Activated naive CD8-positive, alpha-beta T cell treated with anti-CD3 and anti-CD28 coated beads for 36 hours (primary cell): ENCODE measurements at places on chromosomes 2 and 18.

GRCh38 chr18:75230163-75231052, 19.8 kb downstream of the TSHZ1 start:
- H3K36me3 ChIP-seq = peaks cover 18% of the 10 kb centered on the region
- no peak overlapping the region for H3K4me3 ChIP-seq
- no peak for DNase-seq
- H3K27ac ChIP-seq = peak overlapping the region; percentile 31
- H3K27me3 ChIP-seq = no peaks in the 10 kb centered on the region
- H3K4me1 ChIP-seq = peaks cover 47% of the 10 kb centered on the region

DNA sequence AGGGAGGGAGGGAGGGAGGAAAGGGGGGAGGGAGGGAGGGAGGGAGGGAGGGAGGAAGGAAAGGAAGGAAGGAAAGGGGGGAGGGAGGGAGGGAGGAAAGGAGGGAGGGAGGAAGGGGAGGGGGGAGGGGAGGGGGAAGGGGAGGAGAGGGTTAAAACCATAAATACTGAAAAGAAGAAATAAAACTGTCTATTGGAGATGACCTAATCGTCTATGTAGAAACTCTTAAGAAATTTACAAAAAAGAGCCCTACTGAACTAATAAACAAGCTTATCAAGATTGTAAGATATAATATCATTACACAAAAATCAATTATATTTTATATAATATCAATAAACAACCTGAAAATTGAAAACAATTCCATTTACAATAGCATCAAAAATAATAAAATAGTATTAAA, 32.3 kb upstream of the CTDP1 start:
- H3K4me1 ChIP-seq = peaks cover 16% of the 10 kb centered on the region
- no peaks in the 10 kb centered on the region for H3K36me3 ChIP-seq
- no peaks in the 10 kb centered on the region for H3K27me3 ChIP-seq

DNA sequence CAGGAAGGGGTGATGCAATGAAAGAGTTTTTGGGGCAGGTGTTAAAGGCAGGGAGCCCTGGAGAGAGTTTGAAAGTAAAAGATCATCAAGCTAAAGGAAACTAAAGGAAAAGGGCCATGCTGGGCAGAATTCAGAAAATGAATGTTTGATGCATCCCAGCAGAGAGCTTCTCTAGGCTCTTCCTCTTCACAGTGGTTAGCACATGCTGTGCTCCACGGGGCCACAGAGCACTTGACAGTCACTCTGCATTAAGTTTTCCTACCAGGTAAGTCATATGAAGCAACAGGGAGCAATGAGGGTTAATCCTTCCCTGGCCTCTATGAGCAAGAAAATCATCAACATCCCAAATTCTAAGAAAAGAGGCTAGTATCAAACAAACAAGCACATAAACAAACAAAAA, 895.2 kb downstream of the TRIB2 start:
- H3K4me1 ChIP-seq = no peaks in the 10 kb centered on the region
- no peak overlapping the region for H3K4me3 ChIP-seq
- no peak overlapping the region for H3K27ac ChIP-seq

DNA sequence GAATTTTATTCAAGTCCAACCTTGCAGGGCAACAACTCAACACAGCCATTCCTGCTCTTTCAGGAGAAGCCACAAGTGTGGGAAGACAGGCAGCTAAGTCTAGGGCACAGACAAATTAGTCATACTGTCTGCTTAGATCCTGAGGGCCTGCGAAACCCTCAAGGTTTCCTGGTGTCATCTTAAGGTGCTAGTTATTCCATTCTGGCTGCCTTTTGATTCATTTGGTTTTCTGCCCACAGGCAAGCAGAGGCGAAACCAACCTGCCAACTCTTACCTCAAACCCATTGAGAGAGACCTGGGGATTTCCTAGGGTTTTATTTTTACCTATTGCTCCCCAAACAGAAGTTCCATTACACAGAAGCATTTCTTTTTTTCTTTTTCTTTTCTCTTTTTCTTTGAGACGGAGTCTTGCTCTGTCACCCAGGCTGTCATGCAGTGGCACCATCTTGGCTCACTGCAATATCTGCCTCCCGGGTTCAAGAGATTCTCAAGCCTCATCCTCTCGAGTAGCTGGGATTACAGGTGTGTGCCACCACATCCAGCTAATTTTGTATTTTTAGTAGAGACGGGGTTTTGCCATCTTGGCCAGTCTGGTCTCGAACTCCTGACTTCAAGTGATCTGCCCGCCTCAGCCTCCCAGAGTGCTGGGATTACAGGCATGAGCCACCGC, 23.7 kb upstream of the SCYGR1 start:
- H3K27me3 ChIP-seq = no peaks in the 10 kb centered on the region
- H3K27ac ChIP-seq = peak overlapping the region; percentile 93
- peaks cover 68% of the 10 kb centered on the region for H3K4me1 ChIP-seq
- peak overlapping the region; percentile 27 for H3K4me3 ChIP-seq

GRCh38 chr2:219142329-219142728, 18.3 kb downstream of the NHEJ1 start:
- H3K4me1 ChIP-seq = no peaks in the 10 kb centered on the region
- DNase-seq = no peak
- H3K27me3 ChIP-seq = no peaks in the 10 kb centered on the region
- H3K36me3 ChIP-seq = peaks cover 17% of the 10 kb centered on the region
- H3K4me3 ChIP-seq = no peak overlapping the region

DNA sequence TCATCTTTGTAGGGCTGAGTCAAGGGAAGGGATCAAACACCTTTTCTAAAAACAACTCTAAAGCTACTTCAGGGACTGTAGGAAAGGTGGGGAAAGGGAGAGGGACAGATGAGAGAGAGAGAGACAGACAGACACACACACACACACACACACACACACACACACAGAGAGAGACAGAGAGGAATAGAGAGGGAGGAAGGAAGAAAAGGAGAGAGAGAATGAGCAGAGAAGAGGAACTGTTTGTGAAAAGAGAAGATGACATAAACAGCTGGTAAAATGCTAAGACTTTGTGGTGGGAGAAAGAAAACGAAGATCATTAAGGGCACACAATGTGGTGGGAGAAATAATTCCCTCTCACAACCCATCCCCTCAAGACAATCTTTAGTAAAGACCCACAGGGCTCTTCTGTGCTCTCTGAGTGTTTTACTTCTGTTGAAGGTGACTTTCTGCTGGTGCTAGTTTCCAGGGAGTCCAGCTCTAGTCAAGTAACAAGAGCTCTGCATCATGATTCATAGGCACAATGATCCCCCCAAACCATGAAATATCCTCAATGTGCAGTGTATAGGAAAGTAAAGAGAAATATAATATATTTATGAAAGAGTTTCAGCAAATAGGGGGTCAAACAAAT, 77.2 kb upstream of the STK17B start:
- no peak for DNase-seq
- H3K36me3 ChIP-seq = peaks cover 28% of the 10 kb centered on the region
- no peaks in the 10 kb centered on the region for H3K27me3 ChIP-seq
- H3K4me1 ChIP-seq = peaks cover 80% of the 10 kb centered on the region
- H3K4me3 ChIP-seq = no peak overlapping the region

DNA sequence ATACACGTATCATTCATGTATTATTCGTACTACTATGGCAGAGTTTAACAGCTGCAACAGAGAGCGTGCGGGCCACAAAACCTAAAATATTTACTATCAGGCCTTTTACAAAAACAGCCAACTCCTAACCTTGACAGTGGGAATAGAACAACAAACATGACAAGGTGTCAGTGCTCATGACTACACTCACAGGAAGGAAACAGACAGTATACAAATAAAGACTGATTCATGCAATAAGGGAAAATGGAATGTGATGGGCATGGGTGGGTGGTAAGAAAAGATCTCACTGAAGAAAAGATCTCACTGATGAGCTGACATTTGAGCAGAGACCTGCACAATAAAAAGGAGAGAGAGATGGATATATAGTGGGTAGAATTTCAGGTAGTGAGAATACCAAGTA, 347.8 kb downstream of the ALK start:
- no peaks in the 10 kb centered on the region for H3K36me3 ChIP-seq
- H3K27ac ChIP-seq = no peak overlapping the region
- no peaks in the 10 kb centered on the region for H3K4me1 ChIP-seq
- peaks cover 3% of the 10 kb centered on the region for H3K27me3 ChIP-seq
- no peak for DNase-seq

DNA sequence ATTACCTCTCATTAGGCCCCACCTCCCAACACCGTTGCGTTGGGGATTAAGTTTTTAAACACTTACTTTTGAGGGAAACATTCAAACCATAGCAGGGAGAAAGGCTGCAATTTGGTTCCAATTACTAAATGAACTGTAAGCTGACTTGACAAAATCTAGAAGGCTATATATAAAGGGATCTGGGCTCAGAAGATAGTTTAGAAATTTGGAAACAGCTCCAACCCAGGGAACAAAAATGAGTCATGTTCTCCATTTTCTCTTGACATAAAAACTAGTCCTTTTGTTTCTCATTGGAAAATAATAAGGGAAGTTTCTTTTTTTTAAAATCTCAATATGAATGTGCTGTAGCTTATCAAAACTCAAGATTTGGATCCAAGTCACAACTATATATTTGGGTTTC, 17.5 kb downstream of the MOGAT1 start:
- H3K36me3 ChIP-seq = no peaks in the 10 kb centered on the region
- no peaks in the 10 kb centered on the region for H3K27me3 ChIP-seq
- H3K27ac ChIP-seq = no peak overlapping the region
- H3K4me3 ChIP-seq = no peak overlapping the region
- peaks cover 10% of the 10 kb centered on the region for H3K4me1 ChIP-seq

GRCh38 chr2:207072571-207072970, 93.2 kb downstream of the KLF7 start:
- no peak overlapping the region for H3K4me3 ChIP-seq
- H3K36me3 ChIP-seq = peaks cover 14% of the 10 kb centered on the region
- no peak for DNase-seq

DNA sequence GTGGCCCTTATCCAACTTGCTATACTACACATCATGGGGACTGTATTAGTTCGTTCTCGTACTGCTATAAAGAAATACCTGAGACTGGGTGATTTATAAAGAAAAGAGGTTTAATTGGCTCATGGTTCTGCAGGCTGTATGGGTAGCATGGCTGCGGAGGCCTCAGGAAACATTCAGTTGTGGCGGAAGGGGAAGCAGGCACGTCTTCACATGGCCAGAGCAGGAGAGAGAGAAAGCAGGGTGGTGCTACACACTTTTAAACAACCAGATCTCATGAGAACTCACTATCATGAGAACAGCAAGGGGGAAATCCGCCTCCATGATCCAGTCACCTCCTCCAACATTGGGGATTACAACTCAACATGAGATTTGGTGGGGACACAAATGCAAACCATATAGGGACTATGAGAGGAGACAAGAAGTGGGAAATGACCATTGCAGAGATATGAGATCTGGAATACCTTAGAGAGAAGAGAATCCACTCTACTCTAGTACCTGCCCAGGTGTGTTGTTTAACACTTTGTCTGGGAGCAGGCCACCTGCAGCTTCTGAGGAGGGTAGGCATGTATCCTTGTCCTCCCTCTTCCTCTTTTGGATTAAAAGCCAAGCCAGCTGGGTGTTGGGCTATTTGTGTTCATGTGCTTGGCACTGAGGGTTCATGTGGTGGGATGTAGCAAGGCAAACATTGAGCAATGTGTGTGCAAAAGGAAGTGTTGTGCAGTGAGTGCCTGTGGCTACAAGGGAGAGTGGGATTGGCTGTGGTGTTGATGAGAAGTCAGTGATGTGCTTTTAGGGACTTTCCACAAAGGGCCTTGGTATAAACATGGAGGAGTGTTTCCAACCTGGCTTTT, 22.8 kb downstream of the TTLL4 start:
- peaks cover 16% of the 10 kb centered on the region for H3K4me1 ChIP-seq
- no peak overlapping the region for H3K27ac ChIP-seq
- no peak overlapping the region for H3K4me3 ChIP-seq
- H3K27me3 ChIP-seq = no peaks in the 10 kb centered on the region
- DNase-seq = peak; percentile 9

- no peak overlapping the region for H3K27ac ChIP-seq
- DNase-seq = no peak
- H3K4me1 ChIP-seq = no peaks in the 10 kb centered on the region
- H3K27me3 ChIP-seq = peaks cover 26% of the 10 kb centered on the region
Observed at GRCh38 chr2:118791483-118791882, 56.0 kb downstream of the EN1 start.

DNA sequence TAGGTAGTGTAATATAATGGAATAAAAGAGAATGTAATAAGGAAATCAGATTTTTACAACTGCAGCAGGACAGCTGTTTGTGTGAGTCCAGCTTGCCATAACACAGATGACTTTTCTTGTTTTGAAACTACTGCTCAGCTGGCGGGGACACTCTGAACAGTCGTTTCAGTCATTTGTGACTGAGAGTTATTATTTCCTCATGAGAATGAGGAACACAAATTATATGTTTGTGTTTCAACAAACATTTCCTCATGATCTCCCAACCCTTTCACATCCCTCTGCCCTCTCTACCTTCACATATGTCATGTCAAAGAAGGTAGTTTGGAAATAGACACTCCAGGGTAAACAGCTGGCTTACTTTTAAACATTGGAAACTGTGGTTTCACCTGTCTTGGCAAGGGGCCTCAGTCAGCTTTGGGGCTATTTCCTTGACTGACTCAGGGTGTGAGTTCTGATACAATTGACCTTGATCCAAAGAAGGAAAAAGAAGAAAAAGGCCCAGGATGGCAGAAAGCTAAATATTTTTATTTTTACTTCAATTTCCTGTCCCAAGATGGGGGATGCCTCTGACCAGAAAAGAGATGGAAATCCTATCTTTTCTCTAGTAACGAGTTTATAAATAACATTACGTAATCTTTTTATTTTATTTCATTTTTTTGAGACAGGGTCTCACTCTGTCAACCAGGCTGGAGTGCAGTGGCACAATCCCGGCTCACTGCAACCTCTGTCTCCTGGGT, 593 bp downstream of the SP140L start:
- no peaks in the 10 kb centered on the region for H3K27me3 ChIP-seq
- DNase-seq = no peak
- H3K36me3 ChIP-seq = peaks cover 68% of the 10 kb centered on the region
- H3K4me1 ChIP-seq = peaks cover 58% of the 10 kb centered on the region
- H3K27ac ChIP-seq = peak overlapping the region; percentile 98

DNA sequence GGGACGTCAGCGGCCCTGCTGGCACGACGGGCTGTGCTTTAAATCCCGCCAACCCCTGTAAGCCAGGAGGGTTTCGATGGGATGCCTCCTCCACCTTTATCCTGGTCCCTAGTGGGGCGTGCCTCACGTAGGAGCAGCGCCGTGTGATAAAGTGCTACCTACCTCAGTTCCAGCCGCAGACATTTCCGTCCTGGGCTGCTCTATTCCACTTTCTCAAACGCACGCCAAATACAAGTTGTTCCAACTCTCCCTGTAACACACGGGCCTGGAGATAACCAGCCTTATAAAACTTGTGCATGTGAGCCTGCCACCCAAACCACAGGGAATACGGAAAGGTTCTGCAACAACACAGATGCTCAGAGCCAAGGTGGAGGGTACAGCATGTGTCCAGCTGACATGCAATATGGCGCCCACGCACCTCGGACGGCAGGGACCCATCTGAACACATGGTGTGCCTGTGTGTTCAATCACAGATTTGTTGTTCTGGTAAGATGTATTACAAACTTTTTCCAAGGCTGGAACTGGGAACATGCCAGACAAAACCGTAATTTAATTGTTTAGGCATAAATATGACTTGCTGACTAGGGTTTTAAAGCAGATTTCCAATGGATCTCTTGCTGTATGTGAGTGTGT, 47.7 kb downstream of the ZNF516 start:
- H3K4me1 ChIP-seq = peaks cover 42% of the 10 kb centered on the region
- H3K4me3 ChIP-seq = no peak overlapping the region
- H3K27ac ChIP-seq = no peak overlapping the region
- DNase-seq = no peak
